K562 (cell line): ENCODE measurements at places on chromosomes 1 and 21. TPM values are rescaled to one million over a fixed set of nuclear protein-coding genes. Genes with fewer than 3 reads are reported as not detected.

DNA sequence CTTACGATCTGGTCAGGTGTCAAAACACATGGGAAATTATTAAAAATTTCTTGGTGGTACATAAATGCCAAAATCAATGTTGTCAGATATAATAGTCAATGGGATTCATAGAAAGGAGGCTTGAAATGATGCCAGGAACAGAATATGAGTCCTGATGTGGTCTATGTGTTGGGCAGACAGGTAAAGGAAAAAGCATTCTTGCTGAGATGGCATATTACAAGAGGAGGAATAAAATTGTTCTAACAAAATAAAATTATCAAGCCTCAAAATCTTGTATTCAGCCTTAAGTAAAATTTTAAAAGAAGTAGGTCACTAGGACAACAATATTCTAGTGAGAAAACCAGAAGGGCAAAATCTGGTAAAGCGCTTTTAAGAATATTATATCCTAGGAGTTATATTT, 30.9 kb upstream of the EDEM3 start:
- no peak overlapping the region for H3K4me3 ChIP-seq
- no peak overlapping the region for H3K27ac ChIP-seq
- H3K36me3 ChIP-seq = no peaks in the 10 kb centered on the region
- no peaks in the 10 kb centered on the region for H3K27me3 ChIP-seq
- H3K4me1 ChIP-seq = no peaks in the 10 kb centered on the region

DNA sequence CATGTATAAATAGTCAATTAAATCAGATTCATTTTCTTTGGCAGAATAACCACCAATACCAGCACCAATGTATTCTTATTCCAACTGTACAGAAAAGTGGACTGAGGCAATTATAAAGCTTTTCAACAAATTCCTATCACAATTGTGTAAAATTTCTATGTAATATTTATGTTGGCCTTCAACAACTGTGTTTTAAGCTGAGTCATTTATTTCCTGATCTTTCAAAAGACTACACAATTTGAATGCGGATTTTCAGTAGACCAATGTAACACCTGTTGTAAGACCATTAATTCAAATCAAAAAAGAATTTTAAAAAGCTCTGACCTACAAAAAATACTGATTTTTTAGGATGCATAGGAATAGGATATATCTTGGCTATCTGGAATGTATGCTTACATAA, 25.5 kb downstream of the GPATCH2 start:
- no peaks in the 10 kb centered on the region for H3K27me3 ChIP-seq
- H3K27ac ChIP-seq = no peak overlapping the region
- H3K36me3 ChIP-seq = no peaks in the 10 kb centered on the region
- DNase-seq = no peak

- peaks cover 7% of the 10 kb centered on the region; the same call in 1 of the 3 replicates for H3K36me3 ChIP-seq
- H3K4me1 ChIP-seq = no peaks in the 10 kb centered on the region; the same call in 1 of the 2 replicates
- no peak overlapping the region for H3K27ac ChIP-seq
- no peaks in the 10 kb centered on the region for H3K27me3 ChIP-seq
Measured at GRCh38 chr1:40701684-40702083, 10.2 kb downstream of the NFYC start.

Gene CD46
- total RNA-seq = 143 and 156 TPM in 2 replicates

GRCh38 chr1:101262060-101262459, 25.2 kb downstream of the S1PR1 start:
- H3K27ac ChIP-seq = peak overlapping the region; percentile 65; the same call in 1 of the 3 replicates
- no peak overlapping the region for H3K4me3 ChIP-seq
- H3K36me3 ChIP-seq = no peaks in the 10 kb centered on the region
- peaks cover 13% of the 10 kb centered on the region for H3K4me1 ChIP-seq
- DNase-seq = no peak

Gene MIXL1
- not detected in 2 replicates for total RNA-seq

DNA sequence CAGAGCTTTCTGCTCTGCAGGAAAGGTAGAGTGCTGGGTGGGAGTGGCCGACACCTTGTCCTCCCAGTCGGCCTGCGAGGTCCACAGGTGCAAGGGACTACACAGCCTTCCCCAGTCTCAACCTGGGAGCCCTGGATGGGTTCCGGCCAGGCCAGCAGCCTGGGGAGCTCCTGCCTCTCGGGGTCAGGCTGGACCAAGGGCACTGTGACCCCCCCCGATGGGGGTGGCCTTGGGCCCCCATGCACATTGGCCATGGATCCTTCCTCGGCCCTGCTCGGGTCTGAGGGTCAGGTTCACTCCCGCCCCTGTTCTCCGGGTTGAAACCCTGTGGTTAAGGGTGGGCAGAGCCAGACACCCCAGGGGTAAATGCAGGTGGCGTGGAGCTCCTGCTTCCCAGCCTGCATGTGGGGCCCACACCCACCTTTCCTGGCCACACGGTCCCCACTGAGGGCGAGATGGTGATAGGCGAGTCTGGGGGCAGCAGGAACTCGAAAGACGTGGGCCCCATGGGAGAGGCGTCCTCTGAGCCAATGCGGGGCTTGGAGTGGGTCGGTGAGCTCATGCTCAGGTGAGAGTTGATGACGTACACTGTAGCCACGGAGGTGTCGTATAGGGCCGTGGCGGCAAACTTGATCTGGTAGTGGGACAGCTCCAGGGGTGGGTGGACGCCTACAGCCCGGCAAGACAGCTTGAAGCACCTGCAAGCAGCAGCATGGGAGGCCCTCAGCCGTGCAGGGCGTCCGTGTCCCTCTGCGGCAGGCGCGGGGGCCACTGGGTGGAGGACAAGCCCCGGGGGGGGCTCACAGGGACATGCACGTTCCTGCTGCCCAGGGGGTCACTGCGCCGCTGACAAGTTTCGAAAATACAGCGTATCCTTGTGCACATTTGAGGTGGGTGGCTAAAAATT, 10.8 kb upstream of the TMEM52 start:
- DNase-seq = no peak
- no peak overlapping the region for H3K27ac ChIP-seq
- H3K4me1 ChIP-seq = no peaks in the 10 kb centered on the region
- no peak overlapping the region for H3K4me3 ChIP-seq
- peaks cover 18% of the 10 kb centered on the region; the same call in 1 of the 3 replicates for H3K27me3 ChIP-seq
- H3K36me3 ChIP-seq = no peaks in the 10 kb centered on the region

Gene UBL4B
- not detected in 2 replicates for total RNA-seq

GRCh38 chr1:199747984-199748383, 279.5 kb upstream of the NR5A2 start:
- H3K4me1 ChIP-seq = no peaks in the 10 kb centered on the region
- no peaks in the 10 kb centered on the region for H3K36me3 ChIP-seq
- H3K27me3 ChIP-seq = no peaks in the 10 kb centered on the region
- H3K4me3 ChIP-seq = no peak overlapping the region
- DNase-seq = no peak

Gene CYYR1
- not detected in 2 replicates for total RNA-seq

- H3K4me3 ChIP-seq = no peak overlapping the region
- H3K27ac ChIP-seq = no peak overlapping the region
- peaks cover 51% of the 10 kb centered on the region for H3K27me3 ChIP-seq
- H3K36me3 ChIP-seq = no peaks in the 10 kb centered on the region
Measured at GRCh38 chr1:112723511-112723839, 8.3 kb upstream of the PPM1J start.

GRCh38 chr21:29424728-29425127, 126.0 kb downstream of the BACH1 start:
- no peaks in the 10 kb centered on the region for H3K27me3 ChIP-seq
- no peak for DNase-seq
- H3K27ac ChIP-seq = no peak overlapping the region
- no peaks in the 10 kb centered on the region for H3K36me3 ChIP-seq

DNA sequence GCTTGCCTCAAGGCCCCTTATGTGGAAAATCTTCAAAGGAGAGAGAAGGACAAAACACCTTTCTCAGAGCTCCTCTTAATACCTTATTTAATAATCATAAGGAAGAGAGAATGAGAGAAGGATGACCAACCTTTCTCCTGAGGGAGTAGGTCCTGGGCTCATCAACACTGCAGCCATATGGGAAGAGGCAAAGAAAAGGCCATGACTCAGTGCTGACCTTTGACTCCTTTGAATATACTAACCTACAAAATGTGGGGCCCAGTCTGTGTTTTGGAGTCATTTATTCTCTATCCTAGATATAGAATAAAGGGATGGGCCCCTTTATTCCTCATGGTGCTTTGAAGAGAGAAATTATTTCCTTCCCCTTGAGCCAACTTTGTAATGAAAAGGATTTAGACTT, 38.3 kb downstream of the CAMSAP2 start:
- H3K36me3 ChIP-seq = no peaks in the 10 kb centered on the region
- DNase-seq = no peak
- peaks cover 5% of the 10 kb centered on the region; the same call in 2 of the 3 replicates for H3K4me1 ChIP-seq
- no peak overlapping the region for H3K4me3 ChIP-seq

Gene AMY1A
- 0.33 TPM in 1 of 2 replicates, not detected in the other for total RNA-seq

Gene CBS
- 364 and 419 TPM in 2 replicates for total RNA-seq

- DNase-seq = no peak
- no peak overlapping the region for H3K27ac ChIP-seq
- H3K4me1 ChIP-seq = no peaks in the 10 kb centered on the region
- H3K27me3 ChIP-seq = no peaks in the 10 kb centered on the region
- no peak overlapping the region for H3K4me3 ChIP-seq
- H3K36me3 ChIP-seq = no peaks in the 10 kb centered on the region
Measured at GRCh38 chr1:101460739-101461138, 223.9 kb downstream of the S1PR1 start.

Gene LRRC71
- 0.45 and 1.2 TPM in 2 replicates for total RNA-seq

Gene CFAP45
- total RNA-seq = 0.72 and 1.6 TPM in 2 replicates

DNA sequence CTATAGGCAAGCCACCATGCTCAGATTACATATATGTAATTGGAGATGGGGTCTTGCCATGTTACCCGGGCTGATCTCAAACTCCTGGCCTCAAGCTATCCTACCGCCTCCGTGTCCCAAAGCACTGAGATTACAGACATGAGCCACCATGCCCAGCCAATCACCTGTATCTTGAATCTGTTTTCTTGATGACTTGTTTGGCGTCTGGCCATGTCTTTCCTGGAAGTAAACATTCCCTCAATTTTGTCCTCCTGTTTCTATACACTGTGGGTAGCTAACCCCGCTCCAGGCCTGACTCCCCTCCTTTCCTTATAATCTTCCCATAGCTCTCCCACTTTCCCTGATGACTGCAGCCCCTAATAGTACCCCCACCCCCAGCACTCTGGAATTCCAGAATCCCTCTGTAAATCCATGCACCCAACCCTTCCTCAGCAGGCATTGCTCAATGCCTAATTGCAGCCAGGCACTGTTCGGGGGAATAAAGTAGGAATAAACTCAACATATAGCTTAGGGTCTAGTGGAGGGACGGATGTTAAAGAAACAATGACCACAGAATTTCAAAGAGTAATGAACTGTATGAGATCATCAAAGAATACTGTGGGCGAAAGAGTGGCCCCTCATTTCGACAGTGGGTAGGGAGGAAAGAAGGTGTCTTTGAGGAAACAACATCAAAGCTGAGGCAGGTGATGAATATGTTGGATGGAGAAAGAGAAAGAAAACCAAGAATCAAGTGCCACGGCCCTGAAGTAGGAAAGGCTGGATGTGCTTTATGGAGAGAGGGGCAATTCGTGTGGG, 161.5 kb downstream of the ADSS2 start:
- H3K4me1 ChIP-seq = no peaks in the 10 kb centered on the region; the same call in 1 of the 2 replicates
- no peaks in the 10 kb centered on the region for H3K36me3 ChIP-seq
- H3K4me3 ChIP-seq = no peak overlapping the region
- no peak for DNase-seq

GRCh38 chr1:116288201-116288598, 84.8 kb upstream of the ATP1A1 start:
- no peak overlapping the region for H3K27ac ChIP-seq
- H3K36me3 ChIP-seq = no peaks in the 10 kb centered on the region
- no peak overlapping the region for H3K4me3 ChIP-seq
- H3K4me1 ChIP-seq = no peaks in the 10 kb centered on the region
- DNase-seq = no peak
- peaks cover 9% of the 10 kb centered on the region; the same call in 1 of the 3 replicates for H3K27me3 ChIP-seq

- peaks cover 5% of the 10 kb centered on the region; the same call in 1 of the 2 replicates for H3K27me3 ChIP-seq
- no peak overlapping the region for H3K27ac ChIP-seq
- no peak for DNase-seq
- H3K36me3 ChIP-seq = no peaks in the 10 kb centered on the region
Measured at GRCh38 chr1:209720326-209720725, 15.7 kb downstream of the HSD11B1 start.

GRCh38 chr1:156268336-156268735, 14.3 kb downstream of the SMG5 start:
- H3K27me3 ChIP-seq = no peaks in the 10 kb centered on the region
- DNase-seq = no peak
- H3K4me1 ChIP-seq = no peaks in the 10 kb centered on the region
- H3K27ac ChIP-seq = no peak overlapping the region
- H3K36me3 ChIP-seq = peaks cover 92% of the 10 kb centered on the region

- no peak overlapping the region for H3K4me3 ChIP-seq
- DNase-seq = no peak
- H3K27ac ChIP-seq = no peak overlapping the region
- H3K4me1 ChIP-seq = no peaks in the 10 kb centered on the region
Measured at GRCh38 chr1:221794079-221794670, 52.3 kb upstream of the DUSP10 start.

Gene SH2D2A
- 33.6 TPM in 2 replicates for total RNA-seq

DNA sequence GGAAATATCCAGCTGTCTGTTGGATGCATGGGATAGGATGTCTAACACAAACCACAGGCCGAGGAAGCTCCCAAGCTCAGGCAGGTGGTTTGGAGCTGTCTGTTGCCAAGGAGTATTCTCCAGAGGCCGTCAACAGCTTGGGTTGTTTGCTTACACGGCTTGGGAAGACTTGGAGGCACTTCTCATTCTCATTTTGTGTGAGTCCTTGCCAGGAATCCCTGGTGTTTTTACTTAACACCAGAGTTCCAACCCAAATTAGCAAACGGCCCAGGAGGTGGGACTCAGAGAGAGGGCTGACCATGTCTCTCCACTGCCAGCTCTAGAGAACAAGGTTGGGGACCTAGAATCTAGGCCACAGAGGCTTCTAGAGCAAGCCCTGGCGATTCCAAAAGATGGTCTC, 72.7 kb upstream of the FAM20B start:
- no peak overlapping the region for H3K4me3 ChIP-seq
- no peaks in the 10 kb centered on the region for H3K36me3 ChIP-seq

Gene VPS13D
- total RNA-seq = 47.2 and 50.0 TPM in 2 replicates

DNA sequence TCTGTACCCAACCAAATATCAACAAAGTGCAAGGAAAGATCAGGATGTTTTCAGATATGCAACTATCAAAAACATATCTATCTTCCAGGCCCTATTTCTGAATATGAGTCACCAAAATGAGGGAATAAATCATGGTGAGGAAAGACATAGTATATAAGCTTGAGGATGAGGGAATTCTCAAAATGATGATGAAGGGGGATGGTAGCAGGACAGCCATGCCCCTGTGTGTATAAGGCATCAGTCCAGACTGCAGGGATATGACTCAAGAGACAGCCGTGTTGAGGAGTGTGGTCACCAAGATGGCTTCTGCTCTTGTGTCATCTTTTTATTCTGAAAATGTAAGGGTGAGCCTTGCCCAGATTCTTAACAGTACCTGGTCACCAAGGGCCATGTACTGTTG, 4.4 kb upstream of the WDR64 start:
- no peaks in the 10 kb centered on the region for H3K36me3 ChIP-seq
- no peak overlapping the region for H3K4me3 ChIP-seq
- no peak overlapping the region for H3K27ac ChIP-seq
- H3K4me1 ChIP-seq = no peaks in the 10 kb centered on the region

DNA sequence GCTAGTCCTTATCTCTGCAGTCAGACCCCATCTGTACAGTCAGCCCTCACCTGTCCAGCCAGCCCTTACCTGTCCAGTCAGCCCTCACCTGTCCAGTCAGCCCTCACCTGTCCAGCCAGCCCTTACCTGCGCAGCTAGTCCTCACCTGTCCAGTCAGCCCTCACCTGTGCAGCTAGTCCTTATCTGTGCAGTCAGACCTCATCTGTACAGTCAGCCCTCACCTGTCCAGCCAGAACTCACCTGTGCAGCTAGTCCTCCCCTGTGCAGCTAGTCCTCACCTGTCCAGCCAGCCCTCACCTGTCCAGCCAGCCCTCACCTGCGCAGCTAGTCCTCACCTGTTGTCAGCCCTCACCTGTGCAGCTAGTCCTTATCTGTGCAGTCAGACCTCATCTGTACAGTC, 506.8 kb downstream of the NPHP4 start:
- DNase-seq = no peak
- peaks cover 22% of the 10 kb centered on the region for H3K27me3 ChIP-seq
- H3K27ac ChIP-seq = no peak overlapping the region
- H3K4me3 ChIP-seq = no peak overlapping the region
- H3K4me1 ChIP-seq = no peaks in the 10 kb centered on the region
